Lower lobe of right lung (tissue), 2 donors: ENCODE measurements at places on chromosomes 2 and 18. TPM values are rescaled to one million over a fixed set of nuclear protein-coding genes. Genes with fewer than 3 reads are reported as not detected.

DNA sequence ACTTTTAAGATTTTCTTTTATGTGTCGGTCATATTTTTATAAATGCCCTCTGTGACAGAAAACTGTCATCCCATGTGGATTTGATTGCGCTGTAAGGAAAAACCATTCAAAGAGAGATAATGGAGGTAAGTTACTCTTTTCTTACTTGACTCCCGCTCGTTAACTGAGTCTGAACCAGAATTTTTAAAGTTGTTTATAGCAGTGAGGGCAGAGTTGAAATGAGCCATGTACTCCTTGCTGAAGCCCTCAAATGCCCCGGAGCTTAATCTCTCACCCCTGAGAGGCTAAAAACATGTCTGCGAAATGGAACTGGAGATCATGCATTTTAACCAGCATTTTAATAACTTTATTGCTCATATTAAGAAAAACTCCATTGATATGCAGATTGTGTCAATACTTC, 320.0 kb upstream of the SOX11 start:
- DNase-seq, result no peak

- no peak for DNase-seq
Observed at GRCh38 chr18:30175061-30175574, 867.4 kb downstream of the DSC3 start.

DNA sequence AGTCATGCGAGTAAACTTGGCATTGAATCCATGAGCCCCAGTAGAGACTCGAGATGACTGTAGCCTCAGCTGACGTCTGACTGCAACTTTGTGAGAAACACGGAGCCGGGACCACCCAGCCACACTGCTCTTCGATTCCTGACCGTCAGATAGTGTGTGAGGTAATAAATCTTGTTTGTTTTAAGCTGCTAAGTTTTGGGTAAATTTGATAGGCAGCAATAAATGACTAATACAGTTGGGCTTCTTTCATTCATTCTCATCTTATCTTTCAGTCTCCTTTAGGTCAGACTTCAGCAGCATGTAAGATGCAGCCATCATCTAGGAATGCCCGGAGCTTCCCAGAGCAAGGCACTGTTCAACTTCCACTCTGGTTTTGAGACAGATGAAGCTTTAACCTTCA, 8.0 kb upstream of the KLHL29 start:
- DNase-seq, result no peak

- DNase-seq, result no peak
Observed at GRCh38 chr2:132489150-132489549, 72.5 kb downstream of the GPR39 start.

GRCh38 chr2:8606226-8606625, 75.6 kb upstream of the ID2 start:
- no peak for DNase-seq

GRCh38 chr2:205352593-205352992, 329.7 kb upstream of the NRP2 start:
- DNase-seq, result no peak

DNA sequence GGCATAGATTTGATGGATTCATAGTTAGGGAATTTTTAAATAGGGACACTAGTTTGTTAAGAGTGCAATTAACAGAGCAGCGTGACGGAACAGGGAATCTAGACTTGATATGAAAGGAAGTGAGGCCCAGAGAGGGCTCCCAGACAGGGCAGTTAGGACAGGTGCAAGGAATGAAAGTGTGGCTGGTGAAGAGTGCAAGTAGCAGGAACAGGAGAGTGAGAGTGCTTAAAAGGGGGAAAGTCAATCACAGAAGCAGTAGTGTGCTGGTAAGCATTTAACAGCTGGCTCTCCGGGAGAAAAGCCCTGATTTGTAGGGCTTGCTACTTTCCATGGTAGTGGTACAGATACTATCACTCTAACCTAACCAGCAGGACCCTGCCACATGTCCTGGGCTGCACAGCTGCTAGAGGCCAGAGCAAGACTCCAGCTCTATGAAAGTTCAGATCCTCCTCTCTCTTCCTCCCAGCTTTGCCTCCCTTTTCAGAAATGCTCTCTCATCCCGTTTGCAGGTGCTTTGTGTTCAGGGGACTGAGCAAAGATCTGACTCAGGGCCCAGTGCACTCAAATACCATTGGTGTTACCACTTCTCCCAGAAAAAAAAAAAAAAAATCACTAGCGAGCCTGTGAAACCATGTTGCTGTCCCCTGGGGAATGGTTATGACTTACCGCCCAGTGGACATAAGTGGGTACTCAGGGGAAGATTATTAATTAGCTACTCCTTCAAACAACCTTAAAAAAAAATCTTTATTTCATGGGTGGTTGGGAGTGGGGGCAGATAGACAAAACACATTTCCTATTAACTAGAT, 18.1 kb upstream of the GCFC2 start:
- no peak for DNase-seq

DNA sequence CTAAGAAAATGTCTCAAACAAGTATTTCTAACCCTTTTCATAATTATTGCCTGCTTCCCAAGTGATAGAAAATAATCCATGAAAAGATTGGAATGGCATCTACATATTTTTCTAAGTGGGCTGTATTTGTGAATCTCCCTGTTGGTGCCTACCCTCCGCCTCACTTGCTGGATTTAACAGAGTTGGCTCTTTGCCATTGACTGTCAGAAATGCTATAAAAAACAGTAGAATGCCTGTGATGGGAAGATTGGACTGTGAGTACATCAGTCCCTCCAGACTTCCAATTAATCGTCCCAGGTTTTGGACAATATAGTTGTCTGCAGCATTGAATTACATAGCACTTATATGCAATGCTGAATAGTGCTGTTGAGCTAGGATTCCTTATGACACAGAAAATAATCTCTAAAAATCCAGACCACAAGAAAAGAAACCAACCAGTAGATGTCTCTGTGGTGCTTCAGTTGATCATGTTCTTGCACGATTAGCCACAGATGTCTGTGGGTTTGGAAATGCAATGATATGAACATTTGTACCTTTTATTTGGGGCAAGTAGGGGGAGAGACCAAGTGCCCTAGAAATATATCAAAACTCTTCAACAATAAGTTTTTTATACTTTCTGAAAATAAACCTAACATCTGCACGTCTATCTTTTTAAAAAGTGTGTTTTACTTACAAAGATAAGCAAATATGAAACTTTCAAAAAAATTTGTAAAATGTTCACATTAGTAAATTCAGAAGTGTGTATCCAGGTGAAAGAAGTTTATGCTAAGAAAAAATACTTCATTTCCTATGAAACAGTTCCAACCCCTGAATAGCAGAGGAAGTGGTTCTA, 88.5 kb downstream of the DYNAP start:
- DNase-seq, result no peak

DNA sequence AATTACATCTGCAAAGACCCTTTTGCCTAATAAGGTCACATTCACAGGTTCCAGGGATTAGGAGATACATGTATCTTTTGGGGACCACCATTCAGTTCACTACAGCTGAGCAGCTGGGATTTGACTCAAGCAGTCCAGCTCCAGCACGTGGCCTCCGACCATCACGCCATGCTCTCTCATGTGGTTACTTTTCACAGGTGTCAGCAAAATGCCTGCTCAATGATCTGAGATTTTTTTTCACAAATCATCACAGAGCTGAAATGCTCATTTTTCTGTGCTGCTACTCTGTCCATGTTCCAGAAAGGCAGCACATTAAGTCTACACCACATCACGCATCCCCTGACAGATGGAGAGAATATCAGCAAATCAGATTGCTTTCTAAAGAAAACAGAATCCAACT, 98.5 kb upstream of the RMDN2 start:
- no peak for DNase-seq

The FAM161A gene
- total RNA-seq, result 2.6 TPM

The RIT2 gene
- not detected for total RNA-seq

The GBX2 gene
- not detected for total RNA-seq

The TACR1 gene
- total RNA-seq, result 1.4 TPM

The EDAR gene
- 0.12 TPM for total RNA-seq

The IER3IP1 gene
- total RNA-seq, result 10.7 TPM
